ENCODE measurements at places on chromosomes 4 and X. TPM values are rescaled to one million over a fixed set of nuclear protein-coding genes. Genes with fewer than 3 reads are reported as not detected.

Gene COX7B2
- not detected for total RNA-seq

Gene PDGFRA
- 130 TPM for total RNA-seq

Gene F8A2
- total RNA-seq = 2.6 TPM

Gene RADX
- 4.2 TPM for total RNA-seq

DNA sequence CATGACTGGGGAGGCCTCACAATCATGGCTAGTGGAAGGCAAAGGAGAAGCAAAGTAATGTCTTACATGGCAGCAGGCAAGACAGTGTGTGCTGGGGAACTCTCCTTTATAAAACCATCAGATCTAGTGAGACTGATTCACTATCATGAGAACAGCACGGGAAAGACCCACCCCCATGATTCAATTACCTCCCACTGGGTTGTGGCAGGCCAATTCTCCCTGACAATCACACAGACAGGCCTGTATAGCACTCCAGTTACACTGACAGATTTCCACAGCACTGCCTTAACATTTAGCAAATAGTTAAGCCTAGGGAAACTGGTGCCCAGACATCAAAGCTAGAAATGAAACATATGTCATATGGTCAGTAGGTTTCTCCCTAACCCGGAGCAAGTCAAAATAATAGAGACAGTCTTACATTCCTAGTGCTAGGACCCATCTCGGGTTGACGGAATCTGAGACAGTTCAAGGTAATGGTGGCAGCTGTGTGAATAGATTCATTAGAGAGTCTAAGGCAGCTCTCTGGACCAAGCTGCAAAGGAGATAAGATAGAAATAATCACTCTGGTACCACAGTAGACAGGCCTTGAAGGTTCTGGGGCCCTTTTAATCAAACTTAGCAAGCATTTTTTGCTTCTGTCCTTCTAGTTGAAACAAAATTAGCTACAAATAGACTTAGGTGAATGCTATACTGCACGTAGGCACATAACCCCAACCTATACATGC lies 9.4 kb upstream of the HERC5 start:
- H3K36me3 ChIP-seq = no peaks in the 10 kb centered on the region
- no peak for DNase-seq
- no peaks in the 10 kb centered on the region for H3K27me3 ChIP-seq
- no peak overlapping the region for H3K4me3 ChIP-seq

- no peak overlapping the region for H3K27ac ChIP-seq
- H3K4me3 ChIP-seq = no peak overlapping the region
- H3K4me1 ChIP-seq = no peaks in the 10 kb centered on the region
- no peak for DNase-seq
- no peaks in the 10 kb centered on the region for H3K36me3 ChIP-seq
These were observed 97.2 kb upstream of the ADRA2C start for GRCh38 chr4:3668825-3669552.

DNA sequence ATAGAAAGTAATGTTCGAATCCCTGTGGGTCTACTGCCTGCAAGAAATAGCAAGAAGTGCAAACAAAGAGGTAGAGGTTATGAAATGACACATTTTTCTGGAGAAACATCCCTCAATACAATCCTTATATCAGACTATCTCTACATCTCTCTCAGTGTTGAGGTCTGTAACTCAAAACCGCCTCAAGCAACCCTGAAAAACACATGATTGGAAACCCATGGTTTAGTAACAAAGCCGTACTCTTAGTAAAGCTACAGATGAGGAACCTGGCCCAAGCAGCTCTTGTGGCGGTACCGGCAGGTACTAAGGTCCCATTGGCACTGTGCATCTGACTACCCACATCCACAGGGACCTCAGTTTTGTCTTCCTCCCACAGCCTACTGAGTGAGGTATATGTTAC lies 53.9 kb downstream of the IRF2 start:
- no peaks in the 10 kb centered on the region for H3K36me3 ChIP-seq
- no peak for DNase-seq
- no peak overlapping the region for H3K4me3 ChIP-seq
- no peaks in the 10 kb centered on the region for H3K27me3 ChIP-seq

DNA sequence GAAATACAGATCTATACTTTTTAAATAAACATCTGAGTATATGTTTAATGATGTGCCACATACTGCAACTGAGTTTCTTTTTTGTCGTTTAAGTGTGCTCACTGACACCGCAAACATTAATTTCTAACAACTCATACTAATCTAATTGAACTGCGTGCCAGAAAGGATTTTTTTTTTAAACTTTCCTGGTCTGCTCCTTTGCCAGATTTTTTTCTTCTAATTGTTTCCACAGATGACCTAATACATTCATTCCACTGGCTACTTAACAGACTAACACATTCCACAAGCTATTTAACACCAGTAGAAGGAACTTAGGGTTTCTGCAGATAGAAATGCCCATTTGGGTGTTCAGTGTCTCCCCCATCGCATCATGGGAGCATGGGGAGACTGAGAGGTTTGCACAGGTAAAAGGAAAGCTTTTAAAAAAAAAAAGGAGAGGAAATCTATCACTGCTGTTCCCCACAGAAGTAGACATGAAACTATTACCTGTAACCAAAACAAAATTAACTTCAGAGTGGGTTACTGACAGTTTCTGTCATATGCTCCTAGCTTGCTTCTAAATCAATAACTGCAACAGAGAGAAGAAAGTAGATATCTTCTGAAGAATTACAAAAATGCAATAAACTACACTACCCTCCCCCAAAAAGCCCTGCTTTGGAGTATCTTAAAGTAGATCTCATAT lies 31.6 kb downstream of the SH3KBP1 start:
- H3K4me3 ChIP-seq = no peak overlapping the region
- H3K27me3 ChIP-seq = peaks cover 18% of the 10 kb centered on the region
- H3K27ac ChIP-seq = no peak overlapping the region
- H3K4me1 ChIP-seq = no peaks in the 10 kb centered on the region

DNA sequence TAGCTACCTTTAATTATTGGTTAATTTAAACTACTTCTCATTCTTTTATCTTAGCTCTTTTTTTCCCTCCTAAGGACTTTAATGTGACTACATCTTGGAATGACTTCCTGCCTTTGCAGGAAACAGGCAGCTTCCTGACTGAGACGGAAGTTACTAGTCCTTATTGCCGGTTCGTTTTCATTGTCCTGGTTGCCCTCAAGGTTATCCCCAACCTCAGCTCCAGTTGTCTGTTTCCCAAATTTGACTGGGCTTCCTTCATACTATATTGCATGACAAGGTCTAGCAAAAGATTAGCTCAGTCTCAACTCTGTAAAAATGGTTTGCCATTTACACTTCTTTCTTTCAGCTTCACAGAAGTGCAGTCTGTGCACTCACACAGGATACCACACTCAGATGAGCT lies 109.9 kb upstream of the DDX53 start:
- no peaks in the 10 kb centered on the region for H3K36me3 ChIP-seq
- no peak overlapping the region for H3K4me3 ChIP-seq
- no peaks in the 10 kb centered on the region for H3K27me3 ChIP-seq
- no peak for DNase-seq
- no peak overlapping the region for H3K27ac ChIP-seq

- no peak overlapping the region for H3K27ac ChIP-seq
- no peaks in the 10 kb centered on the region for H3K4me1 ChIP-seq
- no peaks in the 10 kb centered on the region for H3K27me3 ChIP-seq
- no peak overlapping the region for H3K4me3 ChIP-seq
These were observed 680.0 kb downstream of the TRIML1 start for GRCh38 chr4:188819233-188819632.

DNA sequence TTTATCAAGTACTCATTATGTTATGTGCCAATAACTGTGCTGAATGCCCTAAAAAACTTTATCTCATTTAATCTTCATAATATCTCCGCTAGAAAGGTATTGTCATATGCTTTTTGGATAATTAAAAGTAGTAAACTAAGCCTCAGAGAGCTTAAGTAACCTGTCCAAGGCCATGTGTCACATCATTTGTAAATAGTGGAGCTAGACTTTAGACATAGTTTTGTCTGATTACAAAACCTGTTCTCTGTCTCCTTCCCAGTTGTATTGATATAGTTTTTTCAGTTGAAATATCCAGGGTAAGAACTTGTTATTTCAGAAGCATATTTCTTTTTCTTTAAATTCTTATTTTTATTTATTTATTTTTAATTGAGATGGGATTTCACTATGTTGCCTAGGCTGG lies 66.7 kb downstream of the TENM3 start:
- no peaks in the 10 kb centered on the region for H3K4me1 ChIP-seq
- H3K4me3 ChIP-seq = no peak overlapping the region
- no peak for DNase-seq
- no peak overlapping the region for H3K27ac ChIP-seq
- no peaks in the 10 kb centered on the region for H3K36me3 ChIP-seq

DNA sequence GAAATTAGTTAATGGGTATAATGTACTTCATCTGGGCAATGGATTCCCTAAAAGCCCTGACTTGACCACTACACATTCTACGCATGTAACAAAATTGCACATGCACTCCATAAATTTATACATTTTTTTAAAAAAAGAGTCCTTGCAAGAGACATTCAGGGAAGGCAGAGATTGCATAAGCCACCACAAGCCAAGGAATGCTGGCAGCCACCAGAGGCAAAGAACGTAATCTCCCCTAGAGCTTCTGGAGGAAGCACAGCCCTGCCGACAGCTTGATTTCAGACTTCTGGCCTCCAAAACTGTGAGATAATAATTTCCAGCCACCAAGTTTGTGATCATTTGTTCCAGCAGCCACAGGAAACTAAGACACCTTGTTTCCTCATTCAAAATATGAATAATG lies 185.6 kb upstream of the GALNT7 start:
- DNase-seq = no peak
- no peak overlapping the region for H3K4me3 ChIP-seq
- no peak overlapping the region for H3K27ac ChIP-seq
- no peaks in the 10 kb centered on the region for H3K36me3 ChIP-seq
- H3K4me1 ChIP-seq = no peaks in the 10 kb centered on the region

GRCh38 chr4:172546782-172547181 lies 621.8 kb upstream of the GALNT7 start:
- H3K27ac ChIP-seq = no peak overlapping the region
- no peak for DNase-seq
- no peaks in the 10 kb centered on the region for H3K4me1 ChIP-seq
- H3K36me3 ChIP-seq = no peaks in the 10 kb centered on the region

Data from breast epithelium (tissue), 4 donors.